ENCODE measurements at places on chromosomes 6 and 20.
A peak's percentile ranks its signal among the peaks of the same experiment; 100 is the strongest.

- no peaks in the 10 kb centered on the region for H3K27me3 ChIP-seq
- H3K4me1 ChIP-seq, result no peaks in the 10 kb centered on the region
- no peak overlapping the region for H3K27ac ChIP-seq
- no peak for DNase-seq
- no peak overlapping the region for H3K4me3 ChIP-seq
Observed at GRCh38 chr20:61045876-61046585, 206.0 kb upstream of the CDH4 start.

GRCh38 chr20:23362392-23363256 lies 642 bp downstream of the GZF1 start:
- no peaks in the 10 kb centered on the region for H3K27me3 ChIP-seq
- peaks cover 5% of the 10 kb centered on the region for H3K36me3 ChIP-seq
- H3K4me3 ChIP-seq, result peak overlapping the region; percentile 86
- H3K27ac ChIP-seq, result peak overlapping the region; percentile 95
- DNase-seq, result no peak

GRCh38 chr6:144689503-144690040 lies 404.4 kb downstream of the UTRN start:
- no peaks in the 10 kb centered on the region for H3K4me1 ChIP-seq
- peak; percentile 2 for DNase-seq
- no peak overlapping the region for H3K27ac ChIP-seq
- no peak overlapping the region for H3K4me3 ChIP-seq
- no peaks in the 10 kb centered on the region for H3K36me3 ChIP-seq

- no peaks in the 10 kb centered on the region for H3K27me3 ChIP-seq
- peaks cover 2% of the 10 kb centered on the region for H3K4me1 ChIP-seq
- DNase-seq, result no peak
- H3K36me3 ChIP-seq, result no peaks in the 10 kb centered on the region
Observed at GRCh38 chr6:12228447-12229146, 61.6 kb upstream of the EDN1 start.

DNA sequence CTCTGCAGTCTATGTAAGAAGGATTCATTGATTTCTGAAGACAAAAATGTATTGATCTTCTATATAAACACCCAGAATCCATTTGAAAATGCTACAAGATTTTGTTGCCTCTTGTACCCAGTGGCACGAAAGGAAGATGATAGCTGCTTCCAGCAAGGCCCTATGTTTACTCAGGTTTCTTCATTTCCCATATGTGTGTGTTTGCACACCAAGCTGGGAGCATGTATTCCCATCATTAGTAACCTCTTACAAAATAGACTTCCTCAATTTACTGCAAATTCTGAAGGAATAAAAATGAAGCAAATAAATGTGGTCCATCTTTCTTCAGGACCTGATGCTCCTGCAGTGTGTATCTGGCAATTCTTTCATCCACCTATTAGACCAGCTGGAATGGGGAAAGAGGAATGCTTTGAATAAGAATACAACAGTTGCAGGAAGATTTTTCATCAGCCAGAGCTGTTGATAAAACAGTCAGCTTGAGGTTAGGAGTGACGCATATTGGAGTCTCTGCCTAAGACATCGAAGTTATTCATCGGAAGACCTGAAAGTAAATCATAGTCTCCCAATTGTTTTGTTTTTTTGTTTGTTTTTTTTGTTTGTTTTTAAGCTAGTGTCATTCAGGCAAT lies 132.3 kb downstream of the PDE7B start:
- H3K27me3 ChIP-seq, result no peaks in the 10 kb centered on the region
- H3K27ac ChIP-seq, result no peak overlapping the region
- no peak overlapping the region for H3K4me3 ChIP-seq
- H3K36me3 ChIP-seq, result no peaks in the 10 kb centered on the region
- peak; percentile 92 for DNase-seq
- no peaks in the 10 kb centered on the region for H3K4me1 ChIP-seq

DNA sequence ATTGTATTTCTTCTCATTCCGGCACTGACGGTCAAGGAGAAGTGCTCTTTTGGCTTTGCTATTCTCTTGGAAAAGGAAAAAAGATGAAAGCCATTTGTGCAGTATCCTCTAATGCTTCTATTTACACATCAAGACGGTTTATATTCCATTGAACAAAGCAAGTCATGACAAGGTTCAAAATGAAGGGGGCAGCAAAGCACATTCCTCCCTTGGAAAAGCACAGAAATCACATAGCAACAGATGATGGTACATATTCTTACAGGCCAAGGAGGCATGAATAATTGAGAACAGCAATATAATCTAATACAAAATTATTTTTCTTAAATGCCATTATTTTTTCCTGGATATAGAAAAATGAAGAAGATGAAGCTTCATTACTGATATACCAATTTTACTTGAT lies 508.2 kb upstream of the JAG1 start:
- no peak overlapping the region for H3K27ac ChIP-seq
- no peak for DNase-seq
- H3K27me3 ChIP-seq, result no peaks in the 10 kb centered on the region
- H3K4me3 ChIP-seq, result no peak overlapping the region
- H3K4me1 ChIP-seq, result no peaks in the 10 kb centered on the region

DNA sequence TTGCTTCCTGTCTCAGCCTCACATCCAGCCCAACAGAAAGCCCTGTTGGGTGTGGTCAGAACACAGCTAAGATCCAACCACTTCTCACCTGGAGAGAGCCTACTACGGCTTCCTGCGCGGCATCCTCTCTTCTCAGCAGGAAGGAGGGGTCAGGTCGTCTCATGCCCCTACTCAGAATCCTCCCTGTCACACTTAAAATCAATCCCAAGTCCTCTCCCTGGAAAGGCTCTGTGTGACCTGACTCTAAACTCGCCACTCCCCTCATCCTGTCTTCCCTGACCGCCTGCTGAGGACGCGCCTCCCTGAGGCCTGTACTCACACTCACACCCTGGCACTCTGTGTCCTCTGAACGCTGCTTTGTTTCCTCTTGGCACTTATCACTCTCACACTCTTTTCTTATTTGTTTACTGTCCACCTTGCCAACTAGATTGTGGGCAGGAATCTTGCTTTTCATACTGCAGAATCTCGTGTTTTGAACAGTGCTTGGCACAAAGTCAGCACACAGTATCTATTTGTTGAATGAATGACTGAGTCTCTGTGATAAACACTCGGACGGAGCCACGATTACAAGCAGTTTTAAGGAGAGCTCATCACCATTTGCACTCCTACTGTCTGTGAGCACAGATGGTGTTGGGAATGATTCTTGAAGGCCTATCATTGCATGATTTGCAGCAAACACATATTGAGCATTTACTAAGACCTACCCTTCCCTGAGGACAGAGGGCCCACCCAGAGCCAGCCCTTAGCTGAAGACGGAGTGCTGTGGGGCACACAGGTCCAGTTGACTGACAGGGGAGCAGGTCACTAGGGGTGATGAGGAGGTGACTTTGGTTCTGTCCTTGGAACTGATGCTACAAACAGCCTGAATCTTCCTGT lies 18.7 kb downstream of the RAB5IF start:
- H3K36me3 ChIP-seq, result no peaks in the 10 kb centered on the region
- DNase-seq, result no peak
- no peak overlapping the region for H3K27ac ChIP-seq
- H3K4me1 ChIP-seq, result no peaks in the 10 kb centered on the region
- H3K27me3 ChIP-seq, result no peaks in the 10 kb centered on the region
- H3K4me3 ChIP-seq, result no peak overlapping the region

GRCh38 chr6:169668203-169668847 lies 33.5 kb downstream of the WDR27 start:
- no peaks in the 10 kb centered on the region for H3K27me3 ChIP-seq
- no peak overlapping the region for H3K4me3 ChIP-seq
- no peak overlapping the region for H3K27ac ChIP-seq

DNA sequence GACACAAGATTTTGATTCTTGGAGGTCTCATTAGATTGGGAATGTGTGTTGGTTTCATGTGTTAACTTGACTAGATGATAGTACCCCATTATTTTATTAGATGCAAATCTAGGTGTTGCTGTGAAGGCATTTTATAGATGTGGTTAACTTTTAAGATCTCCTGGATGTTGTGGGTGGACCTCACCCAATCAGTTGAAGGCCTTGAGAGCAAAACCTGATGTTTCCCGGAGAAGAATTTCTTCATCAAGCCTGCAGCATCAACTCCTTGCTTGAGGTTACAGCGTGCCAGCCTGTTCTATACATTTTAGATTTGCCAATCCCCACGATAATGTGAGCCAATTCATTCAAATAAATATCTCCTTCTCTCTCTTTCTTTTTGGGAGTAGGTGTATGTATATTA lies 66.8 kb upstream of the EXOC2 start:
- H3K4me3 ChIP-seq, result no peak overlapping the region
- no peaks in the 10 kb centered on the region for H3K27me3 ChIP-seq
- H3K4me1 ChIP-seq, result no peaks in the 10 kb centered on the region
- no peak for DNase-seq
- no peaks in the 10 kb centered on the region for H3K36me3 ChIP-seq

DNA sequence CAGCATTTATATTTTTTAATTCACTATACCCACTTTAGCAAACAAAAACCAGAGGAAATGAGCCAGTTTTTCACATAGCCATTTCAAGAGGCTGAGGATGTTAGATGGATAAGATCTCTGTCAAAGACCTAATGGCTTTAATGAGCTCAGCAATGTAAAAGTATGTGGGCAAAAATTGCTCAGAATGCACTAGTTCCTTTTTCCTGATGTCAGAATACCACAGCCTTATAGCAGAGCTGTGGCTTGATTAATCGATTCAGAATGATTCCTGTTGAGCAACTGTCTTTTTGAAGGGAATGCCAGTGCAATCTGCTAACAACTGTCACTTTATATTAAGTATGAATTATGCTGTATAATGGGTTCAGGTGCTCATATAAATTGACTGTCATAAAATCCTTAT lies 100.6 kb upstream of the HIVEP1 start:
- H3K36me3 ChIP-seq, result no peaks in the 10 kb centered on the region
- no peak overlapping the region for H3K4me3 ChIP-seq
- no peaks in the 10 kb centered on the region for H3K4me1 ChIP-seq
- no peak for DNase-seq

DNA sequence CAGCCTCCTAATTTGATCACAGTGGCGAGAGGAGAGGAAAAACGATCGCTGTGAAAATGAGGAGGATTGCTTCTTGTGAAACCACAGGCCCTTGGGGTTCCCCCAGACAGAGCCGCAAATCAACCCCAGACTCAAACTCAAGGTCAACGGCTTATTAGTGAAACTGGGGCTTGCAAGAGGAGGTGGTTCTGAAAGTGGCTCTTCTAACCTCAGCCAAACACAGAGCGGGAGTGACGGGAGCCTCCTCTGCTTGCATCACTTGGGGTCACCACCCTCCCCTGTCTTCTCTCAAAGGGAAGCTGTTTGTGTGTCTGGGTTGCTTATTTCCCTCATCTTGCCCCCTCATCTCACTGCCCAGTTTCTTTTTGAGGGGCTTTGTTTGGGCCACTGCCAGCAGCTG lies 28.7 kb downstream of the SAYSD1 start:
- H3K4me1 ChIP-seq, result no peaks in the 10 kb centered on the region
- H3K27me3 ChIP-seq, result peaks cover 5% of the 10 kb centered on the region
- H3K4me3 ChIP-seq, result no peak overlapping the region
- no peak overlapping the region for H3K27ac ChIP-seq
- no peak for DNase-seq

GRCh38 chr20:10228330-10228729 lies 9.7 kb downstream of the SNAP25 start:
- no peaks in the 10 kb centered on the region for H3K4me1 ChIP-seq
- H3K36me3 ChIP-seq, result no peaks in the 10 kb centered on the region
- H3K4me3 ChIP-seq, result no peak overlapping the region
- no peak overlapping the region for H3K27ac ChIP-seq
- no peak for DNase-seq

DNA sequence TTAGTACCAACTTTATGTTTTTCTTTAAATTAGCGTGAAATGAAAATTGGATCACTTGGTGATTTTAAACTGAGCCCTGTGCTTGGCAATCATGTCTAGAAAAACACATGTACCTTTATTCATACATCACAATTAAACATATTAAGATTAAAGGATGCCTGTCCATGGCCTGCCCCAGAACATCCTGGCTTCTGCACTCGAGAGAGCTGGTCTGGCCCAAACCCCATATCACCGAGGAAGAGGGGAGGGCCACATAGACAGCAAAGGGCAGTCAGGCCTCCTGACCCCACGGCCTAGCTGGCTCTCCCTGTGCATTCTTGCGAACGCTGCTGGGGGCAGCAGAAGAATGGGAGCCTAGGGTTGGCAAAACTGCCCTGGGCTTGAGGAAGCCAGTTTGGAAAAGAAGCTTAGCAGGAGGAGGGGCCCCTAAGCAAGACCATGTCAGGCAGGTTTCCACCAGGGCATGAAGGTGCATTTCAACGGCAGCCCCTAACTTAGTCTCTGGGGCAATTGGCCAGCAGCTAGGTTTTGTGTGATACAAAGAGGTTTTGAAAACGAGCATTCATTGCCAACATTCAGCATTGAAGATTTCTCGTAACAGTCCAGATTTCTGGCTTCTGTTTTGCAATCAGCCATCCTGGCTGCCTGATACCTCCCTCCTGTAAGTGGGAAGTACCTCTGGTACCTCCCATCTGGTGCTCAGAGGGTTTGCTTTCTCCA lies 8.6 kb downstream of the BPIFB3 start:
- no peak overlapping the region for H3K4me3 ChIP-seq
- no peak overlapping the region for H3K27ac ChIP-seq
- no peaks in the 10 kb centered on the region for H3K36me3 ChIP-seq
- H3K4me1 ChIP-seq, result no peaks in the 10 kb centered on the region

DNA sequence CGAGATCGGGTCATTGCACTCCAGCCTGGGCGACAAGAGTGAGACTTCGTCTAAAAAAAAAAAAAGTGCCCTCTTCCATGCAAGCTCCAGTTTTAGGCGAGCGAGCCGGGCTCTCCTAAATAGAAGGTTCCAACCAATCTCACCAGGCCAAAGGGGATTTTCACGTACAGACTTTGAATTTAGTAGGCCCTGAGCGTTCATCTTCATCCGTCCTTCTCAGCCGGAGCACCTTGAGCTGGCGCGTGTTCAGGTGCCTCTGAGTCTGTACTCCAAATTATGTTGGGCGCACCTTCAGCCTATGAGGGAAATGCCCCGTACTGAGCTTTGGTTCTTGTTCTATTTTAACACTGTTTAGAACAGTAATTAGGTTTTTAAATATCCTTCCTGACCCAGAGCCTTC lies 817 bp upstream of the TAP2 start:
- H3K4me1 ChIP-seq, result no peaks in the 10 kb centered on the region
- H3K36me3 ChIP-seq, result peaks cover 8% of the 10 kb centered on the region
- no peak overlapping the region for H3K4me3 ChIP-seq
- H3K27me3 ChIP-seq, result no peaks in the 10 kb centered on the region
